ENCODE measurements at places on chromosomes 5 and 9.

DNA sequence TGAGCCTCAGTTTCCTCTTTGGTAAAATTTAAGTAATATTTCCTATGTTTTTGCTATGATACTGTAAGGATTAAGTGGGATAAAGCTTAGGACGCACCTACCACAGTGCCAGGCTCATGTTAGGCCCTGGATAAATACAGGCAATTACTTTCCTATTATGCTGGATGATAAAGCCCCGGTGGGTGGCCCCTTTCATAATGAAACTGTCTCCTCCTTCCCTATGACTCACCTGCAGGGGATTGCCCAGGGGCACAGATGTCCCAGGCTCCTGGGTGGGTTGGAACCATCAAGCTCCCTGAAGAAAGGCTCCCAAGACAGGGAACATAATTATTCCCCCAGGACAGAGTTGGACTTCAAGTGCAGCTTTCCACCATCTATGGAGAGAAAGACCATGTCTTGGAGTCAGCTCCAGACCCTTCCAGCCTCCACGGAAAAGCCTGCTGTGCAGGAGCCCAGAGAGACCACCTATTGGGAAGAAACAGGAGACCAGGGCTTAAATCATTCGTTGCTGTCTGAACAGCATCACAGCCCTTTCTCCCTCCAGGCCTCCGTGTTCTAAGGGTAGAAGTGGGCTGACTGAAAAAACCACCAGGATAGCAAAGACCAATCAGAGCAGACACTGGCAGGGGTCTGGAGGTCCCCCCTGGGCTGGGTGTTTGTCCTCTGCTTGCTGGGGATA is 43.2 kb upstream of the FOXE1 start:
- DNase-seq = no peak

- no peak for DNase-seq
Measured at GRCh38 chr9:133524679-133525228, at the start of gene MYMK. Gene MYMK, minus strand, starts transcription at chr9:133524959. Its CDS starts 115 bp downstream, at chr9:133524844.

DNA sequence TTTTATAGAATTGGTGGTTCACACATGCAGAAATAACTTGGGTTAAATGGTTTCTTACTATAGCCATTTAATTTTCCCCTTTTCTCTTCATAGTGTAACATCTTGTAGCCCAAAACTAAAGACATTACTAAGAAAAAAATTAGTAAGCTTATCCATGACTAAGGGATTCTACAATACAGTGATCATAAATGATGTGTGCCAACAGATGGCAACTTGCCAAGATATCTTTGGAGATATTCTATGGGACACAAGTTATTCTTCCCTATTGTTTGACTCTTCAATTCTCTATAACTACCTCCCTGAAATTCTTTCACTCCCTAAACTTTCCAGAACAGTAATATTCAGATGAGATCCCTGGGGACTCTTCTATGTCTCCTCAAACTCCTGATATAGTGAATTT is 580.6 kb downstream of the PTPRD start:
- DNase-seq = no peak

DNA sequence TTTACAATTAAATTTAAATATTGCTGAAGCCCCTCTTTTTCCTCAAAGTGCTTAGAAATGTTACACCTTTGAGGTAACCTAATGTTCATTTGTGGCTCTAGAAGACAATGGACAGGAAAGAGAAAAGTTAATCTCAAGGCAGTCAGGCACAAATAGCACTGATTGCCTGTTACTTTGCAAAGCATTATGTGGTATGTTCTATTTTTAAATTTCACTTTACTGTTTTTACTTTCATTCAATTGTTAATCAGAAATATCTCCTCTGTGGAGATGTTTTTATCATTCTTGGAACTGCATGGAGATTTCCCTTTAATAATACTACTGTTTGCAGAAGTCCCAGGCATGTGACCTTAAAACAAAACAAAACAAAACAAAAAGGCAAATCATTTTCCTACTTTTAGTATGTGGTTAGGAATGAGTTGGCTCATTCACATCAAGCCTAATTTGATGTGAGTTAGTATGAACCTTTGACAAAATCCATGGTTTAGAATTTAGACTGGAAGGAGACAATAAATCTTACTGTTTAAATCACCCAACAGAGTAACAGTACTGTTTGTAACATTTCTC is 67.5 kb downstream of the CWC27 start:
- DNase-seq = no peak

GRCh38 chr9:32399110-32399815 is 14.8 kb downstream of the ACO1 start:
- no peak for DNase-seq

DNA sequence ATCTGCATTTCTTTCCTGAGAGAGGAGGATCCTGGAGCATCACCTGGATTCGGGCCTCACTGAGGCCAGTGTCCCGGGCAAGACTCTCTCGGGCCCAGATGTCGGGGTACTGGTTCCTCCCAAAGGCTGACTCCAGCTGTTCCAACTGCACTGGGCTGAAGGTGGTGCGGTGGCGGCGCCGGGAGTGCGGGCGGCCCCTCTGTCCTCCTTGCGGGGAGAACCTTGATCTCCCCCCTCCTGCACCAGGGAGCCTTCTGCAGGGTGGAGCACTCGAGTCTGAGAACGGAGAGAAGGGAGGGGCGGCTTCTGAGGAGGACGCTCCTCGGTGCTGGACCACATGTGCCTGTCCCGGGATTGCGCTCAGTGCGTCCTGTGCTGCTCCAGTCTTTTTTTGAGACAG is 2.0 kb downstream of the PROP1 start:
- no peak for DNase-seq

DNA sequence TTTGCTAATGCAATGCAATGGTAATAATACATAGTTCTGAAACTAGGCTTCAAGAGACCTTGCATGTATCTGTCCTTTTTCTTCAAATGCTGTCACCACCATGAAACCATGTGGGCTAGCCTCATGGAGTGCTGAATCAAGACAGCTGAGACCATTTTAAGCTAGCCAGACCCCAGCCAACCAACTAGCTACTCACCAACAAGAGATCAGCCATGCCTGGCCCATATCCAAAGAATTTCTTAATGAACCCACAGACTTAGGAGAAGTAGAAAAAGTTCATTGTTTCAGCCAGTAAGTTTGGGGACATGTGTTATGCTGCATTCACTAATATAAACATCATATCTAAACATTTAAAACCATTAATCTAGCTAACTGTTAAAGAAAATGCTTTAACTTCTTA is 139.8 kb upstream of the EDIL3 start:
- no peak for DNase-seq

- no peak for DNase-seq
Measured at GRCh38 chr5:71830681-71831539, 111.8 kb downstream of the CARTPT start.

DNA sequence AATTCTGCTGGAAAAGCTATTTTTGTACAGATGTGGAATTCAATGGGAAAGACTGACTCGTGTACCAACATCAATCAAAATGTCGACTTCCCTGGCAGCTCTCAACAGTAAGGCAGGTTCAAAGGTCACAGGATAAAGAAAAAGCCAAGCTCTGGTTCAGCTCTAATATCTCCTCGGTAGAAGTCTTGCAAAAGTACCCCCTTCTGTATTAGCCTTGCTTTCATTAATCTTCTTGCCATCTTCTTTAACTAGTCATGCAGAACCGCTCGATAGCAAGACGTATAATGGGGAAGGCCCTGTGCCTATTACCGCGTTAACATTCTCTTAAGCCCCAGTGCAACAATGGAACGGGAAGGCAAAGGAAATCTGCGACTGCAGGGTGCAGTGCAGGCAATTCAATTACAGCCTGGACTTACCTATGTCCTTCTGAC is 201.2 kb downstream of the GAPVD1 start:
- DNase-seq = no peak

DNA sequence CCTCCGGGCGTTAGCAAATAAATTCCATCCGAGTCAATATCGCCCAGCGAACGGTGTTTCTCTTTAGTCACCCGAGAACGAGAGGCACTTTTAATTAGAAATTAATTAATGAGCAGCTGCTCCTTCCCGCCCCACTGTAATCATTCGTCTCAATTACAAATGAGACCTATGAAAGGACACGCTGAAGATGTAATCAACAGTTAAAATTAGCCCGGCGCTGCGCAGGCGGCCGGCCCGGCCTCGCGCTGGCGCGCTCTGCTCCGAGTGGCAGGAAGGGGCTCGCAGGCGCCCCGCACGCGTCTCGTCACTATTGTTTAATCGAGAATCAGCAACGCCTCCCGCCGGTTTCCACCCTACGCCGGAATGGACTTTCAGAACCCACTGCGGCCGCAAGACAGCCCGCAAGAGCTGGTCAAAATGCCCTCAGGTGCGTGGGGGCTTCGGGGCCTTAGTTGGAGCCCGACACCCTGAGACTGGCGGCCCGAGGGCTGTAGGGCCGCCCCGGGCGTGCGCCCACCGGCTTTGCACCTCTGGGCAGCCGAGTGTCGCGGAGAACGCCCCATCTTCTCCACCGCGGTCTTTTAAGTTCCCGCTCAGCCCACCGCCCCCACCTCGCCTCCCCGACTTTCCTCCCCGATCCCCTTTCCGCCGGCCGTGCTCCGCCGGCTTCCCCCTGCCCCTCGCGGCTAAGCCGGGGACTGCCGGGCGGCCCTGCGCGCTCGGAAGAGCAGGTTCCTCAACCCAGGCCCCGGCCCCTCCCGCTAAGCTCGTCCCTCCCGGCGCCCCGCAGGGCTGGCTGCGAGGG is 597 bp upstream of the IRX4 start:
- peak; percentile 51 for DNase-seq

DNA sequence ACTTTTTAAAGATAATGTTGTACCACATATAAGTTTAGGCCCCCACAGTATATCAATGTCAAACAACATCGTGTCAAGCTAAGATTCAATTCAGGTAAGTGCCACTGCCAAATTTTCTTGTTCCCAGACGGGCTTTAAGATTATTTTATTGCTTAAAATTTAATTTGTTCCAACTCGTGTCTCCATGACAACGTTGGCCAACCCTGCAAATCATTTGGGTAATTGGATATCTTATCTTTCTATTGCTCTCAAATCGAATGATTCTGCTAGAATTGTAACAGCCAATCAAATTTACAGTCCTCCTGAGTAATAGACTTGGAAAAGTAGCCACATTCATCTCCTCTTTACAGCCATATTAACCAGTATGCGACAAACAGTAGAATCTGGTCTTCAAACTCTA is 19.5 kb downstream of the TLE1 start:
- no peak for DNase-seq

GRCh38 chr5:175895686-175896102 is 24.3 kb downstream of the CPLX2 start:
- DNase-seq = peak; percentile 47

DNA sequence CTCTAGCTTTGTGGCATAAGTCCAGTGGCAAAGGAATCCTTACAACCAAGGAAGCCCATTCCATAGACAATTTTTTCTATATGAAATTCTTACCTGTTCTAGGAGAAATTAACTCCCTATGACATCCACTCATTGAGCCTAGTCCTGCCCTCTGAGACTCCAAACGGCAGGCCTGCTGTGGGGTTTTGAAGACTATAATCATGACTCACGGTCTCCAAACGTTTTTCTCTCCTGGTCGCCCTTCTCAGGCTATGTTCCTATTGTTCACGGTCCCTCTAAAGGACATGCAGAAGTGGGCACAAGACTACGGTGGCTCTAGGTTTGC is 611 bp downstream of the EXOSC3 start:
- no peak for DNase-seq

All from activated T-cell treated with anti-CD3 and anti-CD28 coated beads, Interleukin-2, amount 50 U/mL, for 48 hours (primary cell).